Activated naive CD8-positive, alpha-beta T cell treated with anti-CD3 and anti-CD28 coated beads for 36 hours (primary cell): ENCODE measurements at places on chromosomes 16 and 17. TPM values are rescaled to one million over a fixed set of nuclear protein-coding genes. Genes with fewer than 3 reads are reported as not detected.

The C1QL1 gene
- not detected for total RNA-seq

The CRYBA1 gene
- total RNA-seq = not detected

The MYH8 gene
- not detected for total RNA-seq

The LMF1 gene
- 8.1 TPM for total RNA-seq

The TAC4 gene
- total RNA-seq = not detected

The KRT24 gene
- total RNA-seq = not detected

The CSH2 gene
- total RNA-seq = not detected

The MYCBPAP gene
- total RNA-seq = 0.56 TPM

The DYNLRB2 gene
- total RNA-seq = 0.50 TPM

The FOXL1 gene
- not detected for total RNA-seq

The GNAO1 gene
- 0.96 TPM for total RNA-seq

The NPIPB13 gene
- 8.1 TPM for total RNA-seq

The CD300A gene
- 5.6 TPM for total RNA-seq

The CPNE7 gene
- 6.0 TPM for total RNA-seq

The ZACN gene
- total RNA-seq = 3.7 TPM

The CIITA gene
- 1.4 TPM for total RNA-seq
